KG1 (cell line): ENCODE measurements at places on chromosomes 5 and 9.

GRCh38 chr5:31656806-31657205, 17.9 kb downstream of the PDZD2 start:
- no peak for DNase-seq

- DNase-seq = no peak
These were observed 18.5 kb upstream of the SMIM32 start for GRCh38 chr5:136211282-136212040.

DNA sequence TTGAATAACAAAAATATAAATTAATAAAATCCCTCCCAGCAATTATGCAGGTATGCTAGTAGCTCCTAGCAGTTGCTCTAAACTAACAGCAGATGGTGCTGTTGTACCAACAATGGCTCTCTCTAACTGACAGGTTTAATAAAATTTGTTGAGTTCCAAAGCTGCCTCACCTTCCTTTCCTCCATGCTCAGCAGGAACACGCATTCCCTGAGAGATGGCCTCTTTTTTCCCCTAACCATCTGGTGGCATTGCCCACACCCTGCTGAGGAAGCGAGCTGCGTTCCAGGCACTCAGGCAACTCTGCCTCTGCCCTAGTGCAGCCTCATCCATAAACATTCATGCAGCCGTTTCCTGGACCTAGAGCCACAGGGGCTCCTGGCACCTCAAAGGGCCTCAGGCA, 106.2 kb downstream of the KLHL3 start:
- no peak for DNase-seq

GRCh38 chr9:12968093-12968492, 193.3 kb downstream of the LURAP1L start:
- no peak for DNase-seq

DNA sequence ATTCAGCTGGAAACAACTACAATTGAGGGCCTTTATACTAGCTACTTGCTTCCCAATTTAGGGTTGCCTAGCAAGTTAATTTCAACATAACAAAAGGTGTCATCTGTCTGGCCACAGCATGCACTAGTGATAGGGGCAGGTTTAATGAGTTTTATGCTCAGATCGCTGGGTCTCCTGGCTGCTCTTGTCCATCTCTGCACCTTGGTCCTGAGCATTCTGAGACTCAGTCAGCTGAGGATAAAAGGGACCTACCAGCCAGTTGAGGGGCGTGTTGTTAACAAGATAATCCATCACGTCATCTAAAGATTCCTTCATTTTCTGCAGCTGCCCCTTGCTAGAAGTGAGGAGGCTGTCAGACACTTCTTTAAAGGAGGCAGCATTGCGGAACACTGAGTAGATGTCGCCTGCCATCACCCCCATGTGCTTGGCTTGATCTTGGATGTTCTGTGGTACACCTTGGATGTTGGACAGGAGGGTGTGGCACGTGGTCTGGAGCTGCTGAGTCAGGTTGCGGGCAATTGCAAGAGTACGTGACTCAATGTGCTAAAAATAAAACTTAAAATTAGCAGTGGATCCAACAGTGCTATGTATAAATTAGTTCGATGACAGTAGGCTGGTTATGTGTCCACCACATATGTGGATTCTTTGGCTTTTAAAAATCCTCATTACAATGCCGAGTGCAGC, 11.0 kb downstream of the PLIN2 start:
- no peak for DNase-seq

DNA sequence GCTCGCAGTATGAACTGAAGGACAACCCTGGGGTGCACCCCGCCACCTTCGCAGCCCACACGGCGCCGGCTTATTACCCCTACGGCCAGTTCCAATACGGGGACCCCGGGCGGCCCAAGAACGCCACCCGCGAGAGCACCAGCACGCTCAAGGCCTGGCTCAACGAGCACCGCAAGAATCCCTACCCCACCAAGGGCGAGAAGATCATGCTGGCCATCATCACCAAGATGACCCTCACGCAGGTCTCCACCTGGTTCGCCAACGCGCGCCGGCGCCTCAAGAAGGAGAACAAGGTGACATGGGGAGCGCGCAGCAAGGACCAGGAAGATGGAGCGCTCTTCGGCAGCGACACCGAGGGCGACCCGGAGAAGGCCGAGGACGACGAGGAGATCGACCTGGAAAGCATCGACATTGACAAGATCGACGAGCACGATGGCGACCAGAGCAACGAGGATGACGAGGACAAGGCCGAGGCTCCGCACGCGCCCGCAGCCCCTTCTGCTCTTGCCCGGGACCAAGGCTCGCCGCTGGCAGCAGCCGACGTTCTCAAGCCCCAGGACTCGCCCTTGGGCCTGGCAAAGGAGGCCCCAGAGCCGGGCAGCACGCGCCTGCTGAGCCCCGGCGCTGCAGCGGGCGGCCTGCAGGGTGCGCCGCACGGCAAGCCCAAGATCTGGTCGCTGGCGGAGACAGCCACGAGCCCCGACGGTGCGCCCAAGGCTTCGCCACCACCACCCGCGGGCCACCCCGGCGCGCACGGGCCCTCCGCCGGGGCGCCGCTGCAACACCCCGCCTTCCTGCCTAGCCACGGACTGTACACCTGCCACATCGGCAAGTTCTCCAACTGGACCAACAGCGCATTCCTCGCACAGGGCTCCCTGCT, 3.8 kb downstream of the IRX1 start:
- no peak for DNase-seq

- DNase-seq = peak; percentile 9
These were observed 473.6 kb upstream of the TNC start for GRCh38 chr9:115591584-115591984.

- no peak for DNase-seq
These were observed 148.2 kb downstream of the C9orf50 start for GRCh38 chr9:129472651-129473102.

DNA sequence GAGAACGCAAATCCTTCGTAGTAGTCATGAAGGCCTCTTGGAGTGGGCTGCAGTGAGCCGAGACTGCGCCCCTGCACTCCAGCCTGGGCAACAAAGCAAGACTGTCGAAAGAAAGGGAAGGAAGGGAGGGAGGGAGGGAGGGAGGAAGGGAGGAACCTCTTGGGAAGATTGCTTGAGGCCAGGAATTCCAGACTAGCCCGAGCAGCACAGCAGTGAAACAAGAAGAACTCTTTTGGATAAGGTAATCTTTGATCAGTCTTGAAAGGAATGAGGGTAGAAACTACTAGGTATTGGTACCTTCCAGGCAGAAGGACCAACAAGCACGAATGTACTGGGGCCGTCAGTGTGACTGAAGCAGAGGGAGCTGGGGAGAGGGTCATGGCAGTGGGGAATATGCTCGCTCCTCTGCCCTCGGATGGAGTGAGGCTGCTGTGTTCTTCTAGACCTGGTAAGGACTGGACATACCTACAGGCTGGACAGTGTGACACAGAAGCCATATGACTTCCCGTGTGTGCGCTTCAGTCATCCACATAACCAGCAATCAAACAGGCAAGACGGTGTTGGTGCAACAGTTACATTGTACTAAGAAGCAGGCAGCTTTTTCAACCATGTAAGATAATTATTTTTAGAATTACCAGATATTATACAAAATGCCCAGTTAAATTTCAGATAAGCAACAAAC, 45.2 kb downstream of the P4HA2 start:
- DNase-seq = no peak

- no peak for DNase-seq
These were observed 71.0 kb downstream of the IPO11 start for GRCh38 chr5:62483556-62483955.

DNA sequence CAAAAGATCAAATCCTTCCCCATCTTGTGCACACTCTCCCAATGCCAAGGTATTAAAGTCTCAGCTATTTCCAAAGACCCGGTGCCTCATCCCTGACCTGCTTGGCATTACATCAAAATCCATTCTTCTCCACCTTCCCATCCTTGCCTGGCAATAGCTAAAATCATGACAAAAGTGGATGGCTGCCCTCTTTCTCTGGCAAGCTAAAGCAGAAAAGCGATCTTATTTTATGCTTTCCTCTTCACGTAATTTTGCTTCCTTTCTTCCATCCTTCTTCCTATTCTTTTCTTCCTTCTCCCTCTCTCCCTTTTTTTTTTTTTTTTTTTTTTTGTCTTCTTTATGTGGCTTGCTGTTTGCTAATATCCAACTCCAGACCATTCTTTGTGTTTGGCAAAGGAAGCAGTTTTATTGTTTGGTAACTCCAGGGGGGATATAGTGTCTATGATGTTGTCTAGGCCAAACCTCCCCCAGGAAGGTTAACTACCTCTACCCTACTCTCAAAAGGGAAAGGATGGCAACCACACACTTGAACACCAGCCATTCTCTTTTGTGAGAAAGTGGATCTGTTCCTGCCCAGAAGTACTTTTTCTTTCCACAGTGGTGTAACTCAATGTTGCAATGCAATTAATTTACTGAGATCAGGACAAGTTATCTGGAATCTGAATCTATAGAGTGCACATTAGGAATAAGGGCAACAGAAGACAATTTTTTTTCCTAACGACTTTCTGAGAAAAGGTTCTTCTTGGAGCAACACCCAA, 120.9 kb upstream of the TMEM161B start:
- DNase-seq = no peak

DNA sequence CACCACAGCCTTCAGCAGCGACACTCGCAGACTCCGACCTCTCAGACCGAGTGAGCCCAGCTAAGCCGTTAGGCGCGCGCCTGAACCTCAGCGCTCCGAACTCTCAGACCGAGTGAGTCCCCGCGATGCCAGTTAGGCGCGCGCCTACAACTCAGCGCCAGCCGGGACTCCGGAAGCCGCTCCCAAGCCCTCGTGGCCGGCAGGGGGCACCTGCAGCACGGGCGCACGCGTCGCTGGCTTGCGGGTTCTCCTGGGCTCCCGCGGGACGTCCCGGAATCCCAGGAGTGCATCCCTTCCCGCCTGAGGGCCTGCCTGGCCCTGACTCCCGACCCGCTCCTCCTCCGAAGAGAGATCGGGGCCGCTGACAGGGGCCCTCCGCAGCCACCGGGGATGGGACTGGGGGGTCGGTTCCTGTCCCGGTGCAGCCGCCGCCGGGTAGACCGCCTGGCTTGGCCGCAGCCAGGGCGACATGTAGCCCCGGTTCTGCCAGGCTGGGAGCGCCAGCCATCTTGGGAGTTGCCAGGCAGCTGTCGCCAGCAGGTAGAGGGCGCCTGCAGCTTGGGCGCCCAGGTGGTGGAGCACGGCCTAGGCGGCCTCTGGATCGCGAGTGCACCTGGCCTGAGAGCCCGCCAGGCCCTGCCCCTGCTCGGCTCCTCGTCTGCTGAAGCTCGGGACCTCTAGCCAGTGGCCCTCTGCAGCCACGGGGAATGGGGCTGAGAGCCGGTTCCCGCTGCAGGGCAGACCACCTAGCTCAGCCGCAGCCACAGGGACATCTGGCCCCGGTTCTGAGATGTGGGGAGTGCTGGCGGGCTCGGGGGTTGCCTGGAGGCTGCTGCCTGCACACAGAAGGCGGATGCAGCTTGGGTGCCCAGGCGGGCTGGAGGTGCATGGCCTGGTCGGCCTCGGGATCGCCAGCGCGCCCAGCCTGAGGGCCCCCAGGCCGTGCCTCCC, at the start of gene ANKRD18A:
ANKRD18A (minus strand) TSS at position 114 of the 951 bp plus-strand sequence. CDS start 311 bp downstream, outside the sequence.
- DNase-seq = no peak
